ENCODE measurements at places on chromosomes 12 and 14.

DNA sequence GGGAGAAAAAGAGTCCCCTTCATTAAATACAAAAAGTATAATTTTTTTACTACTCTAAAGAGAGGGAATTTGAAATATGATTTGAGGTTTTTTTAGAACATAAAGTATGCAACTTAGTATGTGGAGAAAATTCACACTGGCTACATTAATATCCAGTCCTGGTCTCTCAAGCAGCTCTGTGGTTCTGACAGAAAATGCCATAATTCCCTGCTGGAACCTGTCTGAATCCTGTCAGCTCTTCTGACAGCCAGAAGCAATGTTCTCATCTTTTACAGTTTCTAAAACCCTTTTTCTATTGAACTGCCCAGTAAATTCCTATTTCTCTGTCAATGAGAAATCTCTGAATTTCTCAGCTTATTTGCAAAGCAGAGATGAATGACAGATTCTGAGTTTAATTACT, 13.4 kb upstream of the NOVA1 start:
- DNase-seq: no peak

GRCh38 chr12:81668475-81668874, 90.7 kb downstream of the PPFIA2 start:
- DNase-seq: no peak

- no peak for DNase-seq
Measured at GRCh38 chr12:106358396-106359241, 1.1 kb downstream of the POLR3B start.

DNA sequence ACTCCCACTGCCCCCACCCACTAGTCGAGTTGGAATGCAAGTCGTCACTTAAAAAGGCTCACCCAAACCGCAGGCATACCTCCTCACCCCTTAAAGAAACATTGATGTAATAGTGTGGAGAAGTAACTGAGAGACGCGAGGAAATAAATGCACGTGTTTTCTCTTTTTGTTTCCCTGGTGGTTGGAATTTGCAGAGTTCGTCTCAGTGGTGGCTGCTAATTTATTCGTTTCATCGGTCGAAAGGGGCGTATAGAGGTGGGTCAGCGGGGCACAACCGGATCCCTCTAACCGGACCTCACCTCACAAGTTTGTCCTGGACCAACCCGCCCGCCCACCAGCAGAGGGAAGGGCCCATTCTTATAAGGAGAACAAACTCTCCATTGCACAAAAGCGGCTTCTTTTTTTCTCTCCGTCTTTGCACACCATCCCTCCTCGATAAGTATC, 5.0 kb upstream of the NPAS3 start:
- no peak for DNase-seq

DNA sequence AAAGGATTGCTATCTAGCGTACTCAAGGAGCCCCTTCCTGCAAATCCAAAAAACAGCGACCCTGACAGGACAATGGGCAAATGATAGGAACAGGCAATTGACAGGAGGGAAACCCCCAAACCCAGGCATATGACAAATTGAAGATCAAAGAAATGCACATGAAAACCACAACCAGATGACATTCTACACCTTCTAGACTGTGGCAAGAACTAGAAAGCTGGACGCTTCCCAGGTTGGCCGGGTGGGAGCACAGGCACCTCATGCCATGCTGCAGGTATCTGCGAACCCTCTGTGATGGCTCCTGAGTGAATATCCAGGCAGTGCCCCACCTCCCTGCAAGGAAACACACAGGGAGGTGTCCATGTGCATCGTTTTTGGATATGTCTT, 37.1 kb downstream of the CMKLR1 start:
- no peak for DNase-seq
